ENCODE measurements at places on chromosomes 4 and X.

DNA sequence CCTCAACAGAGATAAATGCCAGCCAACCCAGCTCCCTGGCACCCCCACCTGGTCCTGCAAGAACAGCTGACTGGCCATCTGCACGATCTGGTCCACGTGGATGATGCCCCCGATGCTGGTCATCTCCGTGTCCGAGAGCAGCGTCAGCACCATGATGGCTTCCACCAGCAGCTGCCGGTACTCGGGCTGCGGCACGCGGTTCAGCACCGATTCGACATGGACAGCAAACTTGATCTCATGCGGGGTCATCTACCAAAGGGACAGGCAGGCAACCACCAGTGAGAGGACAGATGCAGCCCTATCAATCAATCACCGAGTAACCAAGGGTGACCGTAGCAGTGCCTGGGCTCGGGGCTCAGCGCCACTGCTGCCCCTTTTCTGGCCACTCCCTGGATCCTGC, 89.8 kb downstream of the PHKA2 start:
- DNase-seq, result no peak

DNA sequence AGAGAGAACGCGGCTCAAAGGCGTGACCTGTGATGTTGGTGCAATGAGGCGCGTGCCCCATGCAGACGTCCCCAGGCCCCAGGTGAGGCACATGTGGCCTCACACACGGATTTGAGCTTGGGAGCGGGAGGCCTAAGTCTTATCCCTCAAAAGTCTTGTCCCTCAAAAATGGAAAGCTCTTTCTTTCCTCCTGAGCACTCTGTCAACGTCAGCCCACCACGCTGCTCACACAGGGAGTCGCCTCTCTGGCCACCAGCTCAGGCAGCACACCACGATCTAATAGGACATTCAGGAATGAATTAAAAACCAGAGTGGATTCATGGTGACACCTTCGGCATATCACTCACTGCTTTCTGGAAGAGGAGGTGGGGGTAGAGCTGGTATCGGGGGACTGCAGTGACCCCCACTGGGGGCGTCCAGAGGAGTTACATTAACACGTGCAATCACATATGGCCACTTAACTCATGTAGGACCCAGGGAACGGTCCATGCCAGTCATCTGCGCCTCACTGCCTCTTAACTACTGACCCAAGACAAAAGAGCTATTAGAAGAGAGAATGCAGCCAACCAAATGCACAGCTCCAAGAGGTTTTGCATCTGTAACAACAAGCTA, 21.9 kb upstream of the CYP4V2 start:
- no peak for DNase-seq

DNA sequence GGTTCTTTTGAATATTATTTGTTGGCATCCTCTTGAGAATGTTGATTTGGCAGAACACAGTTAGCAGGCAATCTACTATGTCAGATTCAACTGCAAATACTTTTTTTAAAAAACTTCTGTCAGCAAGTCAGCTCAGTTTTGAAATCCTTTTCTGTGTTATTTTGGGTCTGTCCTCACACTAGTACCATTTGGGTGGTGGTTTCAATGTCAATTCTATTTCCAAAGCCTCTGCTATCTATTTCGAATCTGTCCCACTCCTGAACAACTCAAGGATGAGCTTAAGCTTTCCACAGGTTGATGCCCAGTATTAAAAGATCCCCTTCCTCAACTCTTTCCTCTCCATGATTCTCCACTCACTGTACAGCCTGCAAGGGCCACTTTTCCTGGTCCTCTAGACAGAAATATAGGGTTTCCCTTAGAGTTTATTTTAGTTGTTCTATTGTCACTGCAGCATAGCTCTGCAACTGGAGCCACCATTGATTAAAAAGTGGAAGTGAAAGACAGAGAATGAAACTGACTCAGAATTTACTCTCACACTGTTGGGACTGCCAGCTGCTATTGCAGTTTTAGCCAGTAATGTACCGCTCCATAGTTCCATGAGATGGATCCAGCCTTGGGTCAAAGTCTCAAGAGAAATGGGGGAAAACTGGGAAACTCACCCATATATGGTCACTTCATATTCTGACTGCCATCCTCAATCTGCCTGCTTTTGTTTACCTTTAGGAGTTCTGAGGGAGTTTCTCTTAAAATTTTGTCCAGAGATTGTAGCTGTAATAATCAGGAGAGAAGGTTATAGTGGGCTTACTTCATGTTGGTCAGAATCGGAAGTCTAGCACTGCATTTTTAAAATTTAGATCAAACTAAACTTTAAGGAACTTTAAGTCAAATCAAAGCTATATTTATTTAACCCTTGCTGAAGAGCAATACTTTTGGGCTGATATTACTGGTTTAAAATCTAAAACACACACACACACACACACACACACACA, 14.6 kb downstream of the HDX start:
- DNase-seq, result no peak

DNA sequence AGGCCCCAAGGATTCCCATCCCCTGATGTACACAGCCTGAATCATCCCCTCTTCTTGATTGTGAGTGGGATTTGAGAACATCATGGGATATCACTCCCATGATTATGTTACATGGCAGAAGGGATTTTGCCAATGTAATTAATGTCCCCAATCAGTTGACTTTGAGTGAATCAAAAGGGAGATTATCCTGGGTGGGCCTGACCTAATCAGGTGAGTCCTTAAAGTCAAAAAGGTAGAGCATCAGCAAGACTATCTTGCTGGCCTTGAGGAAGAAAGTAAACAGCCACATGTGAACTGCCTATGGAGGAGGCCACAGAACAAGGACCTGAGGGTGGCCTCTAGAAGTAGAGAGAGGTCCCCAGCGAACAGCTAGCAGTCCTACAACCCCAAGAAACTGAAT, 203.1 kb upstream of the ATP6AP2 start:
- DNase-seq, result no peak

- DNase-seq, result peak; percentile 86
Observed at GRCh38 chr4:183659029-183659871, at the start of the genes RWDD4 and TRAPPC11. TSS of gene RWDD4 (minus strand) at chr4:183659185. CDS start at chr4:183658952, 233 bp downstream. TSS of gene TRAPPC11 (plus strand) at chr4:183659293. CDS start at chr4:183663868, 4,575 bp downstream.

GRCh38 chrX:100379388-100379986, 30.6 kb downstream of the PCDH19 start:
- no peak for DNase-seq

- no peak for DNase-seq
Observed at GRCh38 chr4:143384381-143384994, 47.8 kb downstream of the GAB1 start.

- no peak for DNase-seq
Observed at GRCh38 chr4:48015678-48016077, 803 bp downstream of the CNGA1 start.

- no peak for DNase-seq
Observed at GRCh38 chrX:97504431-97504830, 620.7 kb downstream of the RPA4 start.

DNA sequence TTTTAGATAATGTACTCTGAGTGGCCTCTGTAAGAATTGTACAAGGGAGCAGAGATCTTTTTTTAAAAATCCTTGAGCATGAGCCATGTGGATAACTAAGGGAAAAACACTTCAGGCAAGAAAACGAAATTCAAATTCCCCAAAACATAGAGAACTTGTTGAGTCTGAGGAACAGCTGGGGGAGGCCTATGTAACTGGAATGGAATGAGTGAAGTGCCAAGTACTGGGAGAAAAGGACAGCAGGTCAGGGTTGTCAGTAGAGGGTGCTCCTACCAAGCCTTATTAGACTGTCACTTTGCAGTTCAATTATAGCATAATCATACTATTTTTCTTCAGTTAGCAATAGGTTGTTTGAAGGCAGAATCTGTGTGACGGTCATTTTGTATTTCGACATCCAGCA, 135.1 kb downstream of the ARHGAP6 start:
- DNase-seq, result no peak

GRCh38 chr4:7107166-7107905, 39.5 kb upstream of the GRPEL1 start:
- no peak for DNase-seq

DNA sequence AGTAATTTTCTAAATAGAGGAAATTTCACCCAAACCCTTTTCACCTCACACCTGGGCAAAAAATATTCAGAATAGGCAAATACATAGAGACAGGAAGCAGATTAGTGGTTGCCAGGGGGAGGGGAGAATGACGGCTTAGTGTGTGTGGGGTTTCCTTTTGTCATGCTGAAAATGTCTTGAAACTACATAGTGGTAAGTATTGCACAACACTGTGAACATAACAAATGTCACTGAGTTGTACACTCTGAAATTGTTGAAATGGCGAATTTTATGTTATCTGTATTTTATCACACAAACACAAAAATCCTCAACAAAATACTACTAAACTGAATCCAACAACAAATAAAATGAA, 60.7 kb upstream of the PLAC1 start:
- DNase-seq, result no peak

GRCh38 chr4:98778206-98778605, 119.8 kb upstream of the TSPAN5 start:
- no peak for DNase-seq

All from caudate nucleus (tissue), 63 donors.